Renal cortical epithelial cell (primary cell): ENCODE measurements at places on chromosomes 2 and 18. TPM values are rescaled to one million over a fixed set of nuclear protein-coding genes. Genes with fewer than 3 reads are reported as not detected.

The HADHA gene
- 150 and 169 TPM in 2 replicates for total RNA-seq

The NDUFS1 gene
- total RNA-seq = 188 and 301 TPM in 2 replicates

The BOK gene
- 57.0 and 61.0 TPM in 2 replicates for total RNA-seq

The SEPTIN2 gene
- 560 and 750 TPM in 2 replicates for total RNA-seq

The TUBA3E gene
- not detected in 2 replicates for total RNA-seq

The SNTG2 gene
- total RNA-seq = 0.15 TPM in 1 of 2 replicates, not detected in the other

The MATN3 gene
- 8.9 and 32.1 TPM in 2 replicates for total RNA-seq

The PLEKHH2 gene
- total RNA-seq = 7.8 and 19.1 TPM in 2 replicates

The SPAST gene
- total RNA-seq = 25.4 and 33.1 TPM in 2 replicates

The LRP1B gene
- 0.17 and 4.3 TPM in 2 replicates for total RNA-seq

The KIF1A gene
- 0.45 and 4.2 TPM in 2 replicates for total RNA-seq

The TMEM182 gene
- total RNA-seq = 3.3 and 4.8 TPM in 2 replicates

The MALT1 gene
- total RNA-seq = 251 and 297 TPM in 2 replicates

The FTCDNL1 gene
- 2.8 and 3.5 TPM in 2 replicates for total RNA-seq

The RPE gene
- total RNA-seq = 120 and 134 TPM in 2 replicates

The L3MBTL4 gene
- total RNA-seq = 2.2 and 9.6 TPM in 2 replicates

The COLEC12 gene
- total RNA-seq = 0.52 and 34.7 TPM in 2 replicates

The ZBTB7C gene
- total RNA-seq = 0.17 and 0.99 TPM in 2 replicates

The DCDC2C gene
- not detected in 2 replicates for total RNA-seq

The KIAA2012 gene
- not detected in 2 replicates for total RNA-seq

The OSBPL6 gene
- 2.3 and 2.5 TPM in 2 replicates for total RNA-seq

The GPR35 gene
- 1.6 TPM in 1 of 2 replicates, not detected in the other for total RNA-seq

The APCDD1 gene
- total RNA-seq = under 0.01 TPM in 1 of 2 replicates, not detected in the other

The TUBA4A gene
- 70.9 and 239 TPM in 2 replicates for total RNA-seq

The LYG2 gene
- total RNA-seq = not detected in 2 replicates

The WNT10A gene
- 13.5 and 21.5 TPM in 2 replicates for total RNA-seq

The POTEI gene
- not detected in 2 replicates for total RNA-seq

The CLEC4F gene
- not detected in 2 replicates for total RNA-seq

The RAB27B gene
- total RNA-seq = 3.3 and 4.0 TPM in 2 replicates

The EVX2 gene
- not detected in 2 replicates for total RNA-seq

The GTF3C2 gene
- total RNA-seq = 32.1 and 40.2 TPM in 2 replicates

The TMEM163 gene
- total RNA-seq = 3.6 and 6.7 TPM in 2 replicates

The MROH2A gene
- total RNA-seq = 0.15 TPM in 1 of 2 replicates, not detected in the other

The UGT1A5 gene
- total RNA-seq = 0.35 and 3.8 TPM in 2 replicates

The KCNG2 gene
- 0.20 TPM in 1 of 2 replicates, not detected in the other for total RNA-seq

The E2F6 gene
- total RNA-seq = 11.8 and 12.5 TPM in 2 replicates

The B3GNT7 gene
- 4.0 and 4.5 TPM in 2 replicates for total RNA-seq
